ENCODE measurements at places on chromosomes 4 and X. TPM values are rescaled to one million over a fixed set of nuclear protein-coding genes. Genes with fewer than 3 reads are reported as not detected.

IRS4 gene
- not detected for total RNA-seq

PCDH19 gene
- total RNA-seq: not detected

TMSB15C gene
- total RNA-seq: 0.19 TPM

TMEM35A gene
- not detected for total RNA-seq

CLCN3 gene
- 16.7 TPM for total RNA-seq

MAGEC1 gene
- not detected for total RNA-seq

MAP7D2 gene
- total RNA-seq: 5.1 TPM

All from A549 treated with Mapracorat at 1 μM for 4 hours (cell line).